ENCODE measurements at places on chromosomes 6 and 20. TPM values are rescaled to one million over a fixed set of nuclear protein-coding genes. Genes with fewer than 3 reads are reported as not detected.
A peak's percentile ranks its signal among the peaks of the same experiment; 100 is the strongest.

CAGE1 gene
- total RNA-seq = 0.19 TPM

ABCF1 gene
- 109 TPM for total RNA-seq

MUC22 gene
- not detected for total RNA-seq

CGAS gene
- total RNA-seq = 4.2 TPM

EYA4 gene
- total RNA-seq = 1.5 TPM

COL21A1 gene
- 51.6 TPM for total RNA-seq

DNA sequence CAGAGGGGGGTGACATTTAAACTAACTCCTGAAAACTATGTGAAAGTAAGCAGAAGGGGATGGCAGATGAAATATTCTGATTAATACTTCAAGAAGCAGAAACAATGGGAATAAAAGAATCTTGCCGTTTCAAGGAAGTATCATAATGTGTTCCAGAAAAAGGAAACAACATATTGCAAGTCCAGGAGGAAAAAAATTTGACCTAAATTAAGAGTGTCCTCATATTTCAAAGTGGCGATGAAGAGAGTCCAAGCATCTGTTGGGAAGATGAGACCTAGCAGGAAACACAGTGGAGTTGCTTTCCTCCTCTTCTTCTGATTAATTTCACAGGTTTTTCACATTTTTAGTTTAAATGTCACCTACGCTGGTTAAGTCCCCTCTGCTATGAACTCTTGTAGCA lies 45.6 kb upstream of the TNFAIP3 start:
- DNase-seq = no peak

DNA sequence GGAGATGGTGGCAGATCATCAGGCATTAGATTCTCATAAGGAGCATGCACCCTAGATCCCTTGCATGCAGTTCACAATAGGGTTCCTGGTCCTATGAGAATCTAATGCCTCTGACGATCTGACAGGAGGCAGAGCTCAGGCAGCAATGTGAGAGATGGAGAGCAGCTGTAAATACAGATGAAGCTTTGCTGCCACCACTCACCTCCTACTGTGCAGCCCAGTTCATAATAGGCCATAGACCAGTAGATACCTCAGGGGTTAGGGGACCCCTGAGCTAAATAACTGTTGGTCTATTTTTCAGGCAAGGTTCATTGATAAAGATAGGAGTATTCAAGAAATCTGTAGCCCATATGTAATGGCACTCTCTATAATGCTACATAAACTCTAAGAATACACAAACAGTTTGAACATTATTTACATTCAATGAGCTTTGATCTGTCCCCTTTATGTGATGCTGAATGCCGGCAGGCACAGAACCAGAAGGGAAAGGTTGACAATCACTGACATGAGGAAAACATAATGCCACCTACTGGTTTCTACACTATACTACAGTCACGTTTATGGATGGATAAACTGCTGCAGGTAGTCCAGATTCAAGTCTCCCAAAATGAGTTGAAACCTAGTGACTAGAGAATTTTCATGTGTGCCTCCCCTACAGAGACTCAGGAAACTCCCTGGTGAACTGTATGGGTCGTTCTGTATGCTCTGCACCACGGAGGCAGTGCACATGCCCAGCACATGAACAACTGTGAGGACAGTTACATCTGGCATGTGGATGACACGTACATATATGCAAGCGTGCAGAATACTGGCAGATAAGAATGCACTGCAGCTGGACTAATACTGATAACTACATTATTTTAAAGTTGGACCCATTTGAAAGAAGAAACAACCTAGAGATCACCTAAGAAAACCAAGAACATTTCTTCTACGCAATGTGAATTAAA lies 72.0 kb downstream of the DST start:
- peak; percentile 56 for DNase-seq

DNA sequence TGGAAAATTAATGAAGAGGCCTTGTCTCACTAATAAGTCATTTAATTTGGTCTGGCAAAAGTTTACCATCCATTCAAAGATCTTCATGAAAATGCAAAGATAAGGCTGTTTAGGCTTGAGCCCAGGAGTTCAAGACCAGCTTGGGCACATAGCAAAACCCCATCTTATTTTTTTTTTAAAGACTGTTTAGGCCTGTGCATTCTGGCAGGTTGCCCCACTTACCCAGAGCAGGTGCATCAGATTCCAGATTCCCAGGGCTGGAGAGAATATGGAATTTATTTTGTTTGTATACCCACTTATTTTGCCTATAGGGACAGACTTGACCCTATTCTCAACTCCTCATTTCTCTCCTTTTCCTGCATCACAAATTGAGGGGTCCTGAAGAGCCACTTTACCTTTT lies 5.7 kb downstream of the FOXO3 start:
- no peak for DNase-seq

DNA sequence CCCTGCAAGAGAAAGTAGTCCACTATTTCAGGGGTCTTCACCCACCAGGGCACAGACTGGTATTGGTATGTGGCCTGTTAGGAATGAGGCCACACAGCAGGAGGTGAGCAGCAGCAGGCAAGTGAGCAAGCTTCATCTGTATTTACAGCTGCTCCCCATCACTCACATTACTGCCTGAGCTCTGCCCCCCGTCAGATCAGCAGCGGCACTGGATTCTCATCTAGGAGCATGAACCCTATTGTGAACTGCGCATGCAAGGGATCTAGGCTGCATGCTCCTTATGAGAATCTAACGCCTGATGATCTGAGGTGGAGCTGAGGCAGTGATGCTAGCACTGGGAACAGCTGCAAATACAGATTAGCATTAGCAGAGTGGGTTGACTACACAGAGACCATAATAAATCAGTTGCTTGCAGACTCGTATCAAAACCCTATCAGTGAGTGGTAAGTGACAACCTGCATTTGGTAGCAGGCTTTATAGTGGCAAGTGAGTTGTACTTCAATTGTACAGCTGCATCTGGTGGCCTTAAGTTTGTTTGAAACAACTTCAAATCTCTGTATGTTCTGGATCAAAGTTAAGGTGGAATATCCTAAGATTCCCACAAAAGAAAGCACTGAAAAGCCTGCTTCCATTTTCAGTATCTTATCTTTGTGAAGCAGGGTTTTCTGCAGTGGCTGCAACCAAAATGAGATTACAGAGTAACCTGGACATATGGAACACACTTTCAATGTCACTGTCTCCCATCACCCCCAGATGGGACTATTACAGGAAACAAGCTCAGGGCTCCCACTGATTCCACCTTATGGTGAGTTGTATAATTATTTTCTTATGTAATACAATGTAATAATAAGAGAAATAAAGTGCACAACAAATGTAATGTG lies 12.8 kb downstream of the C6orf141 start:
- no peak for DNase-seq

GRCh38 chr6:38427492-38428210 lies 212.1 kb downstream of the BTBD9 start:
- no peak for DNase-seq

GRCh38 chr6:112488238-112488637 lies 141.1 kb downstream of the RFPL4B start:
- DNase-seq = no peak

- DNase-seq = no peak
Measured at GRCh38 chr6:147251072-147251471, 46.9 kb downstream of the STXBP5 start.

DNA sequence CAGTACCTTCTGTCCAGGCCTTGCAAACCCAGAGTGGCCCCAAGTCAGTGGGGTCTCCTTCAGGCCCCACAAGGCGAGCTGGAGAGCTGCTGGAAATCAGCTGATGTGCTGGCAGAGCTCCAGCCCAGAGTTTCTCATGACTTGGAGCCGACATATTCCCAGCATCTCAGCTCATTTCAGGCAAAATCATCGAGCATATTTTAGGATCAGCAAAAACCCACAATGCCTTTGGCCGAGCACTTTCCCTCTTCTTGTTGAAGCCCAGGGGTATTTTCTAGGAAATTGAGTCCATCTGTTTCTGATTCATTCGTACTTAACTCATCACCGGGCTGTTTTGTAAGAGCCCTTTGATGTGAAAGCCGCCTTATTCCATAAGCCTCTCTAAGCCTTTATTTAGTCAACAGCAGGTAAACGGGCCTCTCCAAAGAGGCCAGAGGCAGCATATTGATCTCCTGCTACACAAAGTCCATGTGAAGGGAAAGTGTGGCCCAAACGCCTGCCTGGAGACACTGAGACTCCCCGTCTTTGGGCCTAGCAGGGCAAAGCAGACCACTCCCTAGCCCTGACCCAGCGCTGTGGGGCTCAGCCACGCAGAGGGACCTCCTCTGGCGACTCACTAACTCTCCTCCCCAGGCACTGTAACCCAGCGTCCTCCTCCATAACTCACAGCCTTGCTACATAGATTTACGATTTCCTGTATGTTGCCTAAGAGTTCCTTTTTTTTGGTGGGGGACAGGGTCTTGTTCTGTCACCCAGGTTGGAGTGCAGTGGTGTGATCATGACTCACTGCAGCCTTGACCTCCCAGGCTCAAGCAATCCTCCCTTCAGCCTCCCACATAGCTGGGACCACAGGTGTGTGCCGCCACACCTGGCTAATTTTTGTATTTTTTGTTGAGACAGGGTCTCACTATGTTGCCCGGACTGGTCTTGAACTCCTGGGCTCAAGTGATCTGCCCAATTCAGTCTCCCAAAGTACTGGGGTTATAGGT lies 12.1 kb upstream of the C20orf203 start:
- DNase-seq = peak; percentile 67

DNA sequence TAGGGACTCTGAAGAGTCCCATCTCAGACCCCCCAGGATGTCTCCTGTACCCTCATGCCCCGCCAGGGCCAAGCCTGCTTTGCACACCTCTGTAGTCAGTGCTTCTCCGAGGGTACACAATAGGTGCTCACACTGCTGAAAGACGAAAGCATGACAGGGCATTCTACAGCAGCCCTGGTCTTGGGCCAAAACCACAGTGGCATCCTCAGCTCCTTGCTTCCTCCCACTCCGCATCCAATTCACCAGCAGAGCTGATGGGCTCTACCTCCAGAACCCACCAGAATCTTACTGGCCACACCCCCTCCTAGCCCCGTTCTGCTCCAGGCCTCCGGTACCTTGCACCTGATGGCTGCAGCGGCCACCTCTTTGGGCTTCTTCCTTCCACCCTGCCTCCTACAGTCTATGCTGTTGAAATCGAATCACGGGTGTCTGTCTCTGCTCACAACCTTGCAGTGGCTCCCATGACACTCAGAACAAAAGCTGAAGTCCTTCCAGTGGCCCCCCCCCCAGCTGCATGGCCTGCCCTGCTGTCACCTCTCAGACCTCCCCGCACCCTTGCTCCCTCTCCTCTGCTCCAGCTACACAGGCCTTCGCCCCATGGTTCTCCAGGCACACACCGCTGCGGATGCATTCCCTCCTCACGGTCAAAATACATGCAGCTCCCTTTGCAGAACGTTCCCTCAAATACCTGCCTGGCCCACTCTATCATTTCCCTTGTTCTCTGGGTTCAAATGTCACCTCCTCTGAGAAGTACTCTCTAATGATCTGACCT lies 1.2 kb downstream of the ANGPT4 start:
- DNase-seq = no peak

GRCh38 chr6:88050140-88050818 lies 2.6 kb downstream of the SPACA1 start:
- DNase-seq = no peak

- DNase-seq = peak; percentile 88
Measured at GRCh38 chr6:149028767-149029405, 282.1 kb downstream of the UST start.

DNA sequence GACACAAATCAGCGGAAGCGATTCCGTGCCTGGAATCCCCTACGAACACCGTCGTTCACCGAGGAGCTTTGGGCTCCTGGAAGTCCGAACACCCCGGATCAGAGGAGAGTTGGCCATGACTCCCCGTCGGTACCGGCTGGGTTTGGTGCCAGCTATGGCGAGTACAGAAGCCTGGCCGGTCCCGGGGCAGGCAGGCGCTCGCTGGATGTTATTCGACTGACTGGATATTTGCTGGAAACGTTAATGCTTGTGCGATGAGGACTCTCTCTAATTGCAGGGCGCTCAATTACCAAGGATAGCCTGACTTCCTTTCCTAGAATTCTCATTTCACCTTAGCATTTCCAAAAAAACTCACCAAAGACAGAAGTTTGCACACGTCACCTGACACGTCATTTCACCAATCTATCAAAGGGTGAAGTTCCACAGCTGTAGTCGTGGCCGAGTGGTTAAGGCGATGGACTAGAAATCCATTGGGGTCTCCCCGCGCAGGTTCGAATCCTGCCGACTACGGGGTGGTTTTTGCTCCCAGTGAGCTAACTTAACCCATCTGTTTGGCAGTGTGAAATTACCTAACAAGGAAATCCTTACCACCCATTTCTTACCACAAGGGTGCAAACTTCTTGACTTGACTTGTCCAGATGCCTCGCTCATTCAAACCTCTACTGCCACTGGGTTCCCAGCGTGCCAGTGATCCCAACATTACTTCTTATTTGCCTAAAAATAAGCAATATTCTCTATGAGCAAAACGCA lies 22.7 kb upstream of the ZNF184 start:
- peak; percentile 94 for DNase-seq

DNA sequence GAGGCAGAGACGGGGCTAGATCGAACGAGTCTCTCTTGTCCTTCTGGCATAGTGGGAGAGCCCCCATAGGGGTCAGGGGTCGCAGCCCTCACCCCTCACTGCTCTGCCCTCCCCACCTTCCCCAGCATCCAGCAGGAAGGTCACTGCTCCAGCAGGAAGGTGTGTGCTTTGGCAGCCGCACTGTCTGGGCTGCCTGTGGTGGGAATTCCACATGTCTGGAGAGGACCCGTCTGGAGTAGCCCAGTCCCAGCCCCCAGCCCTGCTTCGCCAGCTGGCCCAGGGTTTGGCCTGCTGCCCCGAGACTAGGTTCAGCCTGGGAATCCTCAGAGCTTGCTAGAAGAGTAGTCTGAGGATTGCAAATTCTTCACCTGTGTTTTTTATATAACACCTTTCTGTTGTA lies 2.5 kb upstream of the R3HDML start:
- DNase-seq = no peak

DNA sequence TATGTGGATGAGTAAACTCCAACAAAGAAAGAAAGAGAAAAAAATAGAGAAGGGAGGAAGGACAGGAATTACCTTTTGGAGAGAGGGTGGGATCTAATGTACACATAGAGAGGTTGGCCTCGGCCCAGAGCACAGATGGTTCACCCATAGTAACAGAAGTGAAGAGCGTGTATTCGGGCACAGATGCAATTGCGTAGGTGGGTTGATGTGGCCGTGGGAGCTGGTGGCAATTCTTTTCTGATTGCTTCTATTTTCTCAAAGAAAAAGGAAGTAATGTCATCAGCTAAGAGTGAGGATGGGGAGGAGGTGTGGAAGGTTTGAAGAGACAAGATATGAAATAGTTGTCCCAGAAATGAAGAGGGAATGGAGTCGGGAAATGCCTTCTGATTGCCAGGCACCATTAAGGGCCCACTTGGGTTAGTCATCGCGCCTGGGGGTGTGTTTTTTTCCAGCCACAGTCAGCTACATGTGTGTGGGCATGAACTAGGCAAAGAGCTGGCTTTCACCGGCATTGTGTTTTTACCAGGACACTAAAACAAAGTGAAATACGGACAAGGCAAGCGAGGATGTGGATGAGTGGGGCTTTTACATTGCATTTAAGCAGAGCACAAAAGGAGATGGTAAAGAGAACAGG lies 158.7 kb downstream of the SYNE1 start:
- DNase-seq = no peak
